Fibroblast of skin of back (primary cell): ENCODE measurements at places on chromosomes 11 and 22.

DNA sequence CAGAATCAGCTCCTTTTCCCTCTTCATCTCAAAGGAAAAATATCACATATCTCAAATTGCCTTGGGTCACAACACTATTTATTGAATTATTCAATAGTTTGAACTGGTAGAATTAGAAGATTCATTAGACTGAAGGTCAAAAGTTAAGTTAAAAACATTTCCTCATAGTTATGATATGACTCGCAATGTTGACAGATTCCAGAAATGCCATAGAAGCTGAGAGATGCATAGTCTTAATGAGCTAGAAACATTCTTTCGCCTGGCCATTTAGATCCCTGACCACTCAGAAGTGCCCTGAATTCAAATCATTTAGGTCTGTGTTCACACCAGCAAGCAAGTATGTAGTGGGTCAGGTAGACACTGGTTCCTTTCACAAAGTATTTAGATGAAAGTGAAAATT, 44.4 kb downstream of the FAT3 start:
- DNase-seq: peak; percentile 86

DNA sequence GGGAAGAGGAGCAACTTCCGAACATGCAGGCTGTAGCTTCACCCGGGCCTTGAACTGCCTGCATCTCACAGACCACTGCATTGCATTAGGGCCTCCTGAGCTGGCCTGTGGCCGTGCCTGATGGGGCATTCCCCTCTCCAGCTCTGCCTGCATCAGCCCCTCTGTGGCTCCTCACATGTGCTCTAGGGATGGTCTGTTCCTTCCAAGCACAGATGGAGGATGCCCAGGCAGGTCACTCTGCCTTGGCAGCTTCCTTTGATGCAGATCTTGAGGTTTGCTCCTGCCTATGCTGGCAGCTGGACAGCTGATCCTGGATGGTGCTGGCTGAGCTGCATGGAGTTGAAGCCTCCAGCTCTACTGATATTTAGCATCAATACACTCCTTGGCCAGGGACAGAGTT, 28.5 kb downstream of the AMPD3 start:
- DNase-seq: no peak

- no peak for DNase-seq
These were observed 5.2 kb downstream of the ACP2 start for GRCh38 chr11:47243454-47243853.

- DNase-seq: no peak
These were observed 31.2 kb upstream of the SORL1-AS1 start for GRCh38 chr11:121483805-121484480.

GRCh38 chr11:3896644-3897043, 41.2 kb downstream of the STIM1 start:
- DNase-seq: no peak
